Purkinje cell (primary cell): ENCODE measurements at places on chromosomes 11 and 22. TPM values are rescaled to one million over a fixed set of nuclear protein-coding genes. Genes with fewer than 3 reads are reported as not detected.

Gene MMP27
- polyA plus RNA-seq = not detected in 2 replicates

Gene KRTAP5-9
- polyA plus RNA-seq = not detected in 2 replicates

Gene CD3D
- polyA plus RNA-seq = not detected in 2 replicates

Gene ATF4
- polyA plus RNA-seq = 170 and 218 TPM in 2 replicates

Gene TNNI2
- not detected in 2 replicates for polyA plus RNA-seq

Gene SEPTIN5
- 10.5 and 13.8 TPM in 2 replicates for polyA plus RNA-seq

Gene CD3E
- not detected in 2 replicates for polyA plus RNA-seq

Gene OR51V1
- polyA plus RNA-seq = not detected in 2 replicates

Gene MYO18B
- not detected in 2 replicates for polyA plus RNA-seq

Gene TRPM5
- polyA plus RNA-seq = not detected in 2 replicates

Gene KCNK7
- polyA plus RNA-seq = not detected in 2 replicates

Gene OR8D1
- polyA plus RNA-seq = not detected in 2 replicates

Gene KCTD17
- 0.99 and 4.5 TPM in 2 replicates for polyA plus RNA-seq

Gene NPAS4
- 0.16 TPM in 1 of 2 replicates, not detected in the other for polyA plus RNA-seq

Gene PKDREJ
- polyA plus RNA-seq = not detected in 2 replicates

Gene ESAM
- polyA plus RNA-seq = 0.48 TPM in 1 of 2 replicates, not detected in the other

Gene TIMP3
- 1.7 and 4.4 TPM in 2 replicates for polyA plus RNA-seq

Gene RIMBP3C
- polyA plus RNA-seq = not detected in 2 replicates

Gene BDNF
- 0.91 and 3.8 TPM in 2 replicates for polyA plus RNA-seq

Gene MS4A12
- polyA plus RNA-seq = not detected in 2 replicates

Gene CRYBB1
- polyA plus RNA-seq = not detected in 2 replicates

Gene TSPAN18
- polyA plus RNA-seq = 0.14 TPM in 1 of 2 replicates, not detected in the other

Gene OR9G4
- polyA plus RNA-seq = not detected in 2 replicates

Gene CBLIF
- polyA plus RNA-seq = not detected in 2 replicates
